CD4-positive, alpha-beta T cell (primary cell): ENCODE measurements at places on chromosomes 1 and 21. TPM values are rescaled to one million over a fixed set of nuclear protein-coding genes. Genes with fewer than 3 reads are reported as not detected.

DNA sequence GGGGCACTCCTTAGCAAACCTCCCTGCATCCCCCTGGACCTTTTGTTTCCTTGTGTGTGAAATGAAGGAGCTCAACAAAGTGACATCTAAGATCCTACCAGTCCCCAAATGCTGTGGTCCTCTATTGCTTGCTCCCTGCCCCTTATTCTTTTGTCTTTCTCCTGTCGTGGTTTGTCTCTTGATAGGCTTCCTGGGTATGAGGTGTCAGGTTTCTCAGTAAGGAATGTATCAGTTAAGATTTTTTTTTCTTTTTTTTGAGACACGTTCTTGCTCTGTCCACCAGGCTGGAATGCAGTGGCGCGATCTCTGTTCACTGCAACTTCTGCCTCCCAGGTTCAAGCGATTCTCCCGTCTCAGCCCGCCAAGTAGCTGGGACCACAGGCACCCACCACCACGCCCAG is 16.8 kb downstream of the CNIH3 start:
- DNase-seq: no peak

The KCNAB2 gene
- total RNA-seq: 155 TPM

The VSIG8 gene
- total RNA-seq: not detected

GRCh38 chr1:215631489-215631888 is 64.4 kb downstream of the KCTD3 start:
- DNase-seq: no peak

DNA sequence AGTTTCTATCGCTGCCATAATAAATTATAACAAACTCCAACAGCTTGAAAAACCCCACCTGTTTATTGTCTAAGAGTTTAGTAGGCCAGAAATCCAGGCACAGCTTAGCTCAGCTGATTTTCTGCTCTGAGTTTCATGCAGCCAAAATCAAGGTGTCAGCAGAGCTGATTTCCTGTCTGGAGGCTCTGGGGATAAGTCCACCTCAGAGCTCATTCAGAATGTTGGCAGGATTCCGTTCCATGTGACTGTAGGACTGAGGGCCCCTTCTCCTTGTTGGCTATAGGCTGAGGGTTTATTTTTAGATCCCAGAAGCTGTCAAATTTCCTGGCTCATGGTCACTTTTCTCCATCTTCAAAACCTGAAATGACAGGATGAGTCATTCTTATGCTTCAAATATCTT is 91.6 kb upstream of the CHODL start:
- peak; percentile 6 for DNase-seq

DNA sequence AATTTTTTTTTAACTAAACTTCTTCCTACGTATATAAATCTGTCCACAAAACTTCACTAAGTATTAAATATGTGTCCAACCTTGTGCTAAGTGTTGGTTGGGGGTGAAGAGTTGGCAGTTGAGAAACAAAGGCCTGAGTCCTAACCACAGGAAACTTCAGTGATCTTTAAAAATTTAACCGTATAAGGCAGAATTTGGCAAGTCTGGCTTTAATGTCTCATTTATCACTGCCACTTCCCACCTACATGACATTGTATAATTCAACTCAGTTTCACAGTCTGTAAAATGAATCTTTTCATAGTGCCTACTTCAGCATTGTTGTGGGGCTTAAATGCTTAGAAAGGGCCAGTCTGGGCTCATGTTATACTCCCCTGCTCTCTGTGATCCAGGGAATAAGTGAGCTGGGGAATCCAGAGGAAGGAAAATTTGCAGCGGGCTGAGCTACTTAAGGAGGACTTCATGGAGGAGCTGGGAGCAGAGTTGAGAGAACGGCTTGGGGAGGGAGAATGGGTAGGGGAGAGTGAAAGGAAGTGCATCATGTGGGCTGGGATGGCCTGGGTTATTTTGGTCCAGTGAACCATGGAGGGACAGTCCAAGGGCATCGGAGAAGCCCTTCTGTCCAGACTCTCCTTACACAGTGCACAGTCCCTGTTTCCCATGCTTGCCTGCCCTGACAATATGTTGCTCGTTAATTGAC is 14.5 kb downstream of the IFNAR2 start:
- no peak for DNase-seq

DNA sequence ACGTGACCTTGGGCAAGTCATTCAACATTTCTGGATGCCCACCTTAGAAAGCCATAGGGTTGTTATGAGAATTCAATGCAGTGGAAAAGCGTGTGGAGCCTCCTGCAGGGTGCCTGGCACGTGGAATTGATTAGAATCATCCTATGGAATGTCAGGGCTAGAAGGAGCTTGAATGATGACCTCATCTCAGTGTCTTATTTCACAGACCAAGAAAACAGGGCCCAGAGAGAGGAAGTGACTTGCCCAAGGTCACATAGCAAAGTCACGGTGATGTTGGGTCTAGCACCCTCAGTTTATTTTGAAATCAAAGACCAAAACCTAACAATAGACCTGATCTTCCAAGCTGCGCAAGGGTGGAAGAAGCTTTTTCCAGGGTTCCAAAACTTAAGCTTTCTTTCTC is 6.0 kb downstream of the TRABD2B start:
- no peak for DNase-seq
